ENCODE measurements at places on chromosomes 3 and 15.

- DNase-seq: no peak
Measured at GRCh38 chr3:194102436-194102835, 33.5 kb upstream of the HES1 start.

DNA sequence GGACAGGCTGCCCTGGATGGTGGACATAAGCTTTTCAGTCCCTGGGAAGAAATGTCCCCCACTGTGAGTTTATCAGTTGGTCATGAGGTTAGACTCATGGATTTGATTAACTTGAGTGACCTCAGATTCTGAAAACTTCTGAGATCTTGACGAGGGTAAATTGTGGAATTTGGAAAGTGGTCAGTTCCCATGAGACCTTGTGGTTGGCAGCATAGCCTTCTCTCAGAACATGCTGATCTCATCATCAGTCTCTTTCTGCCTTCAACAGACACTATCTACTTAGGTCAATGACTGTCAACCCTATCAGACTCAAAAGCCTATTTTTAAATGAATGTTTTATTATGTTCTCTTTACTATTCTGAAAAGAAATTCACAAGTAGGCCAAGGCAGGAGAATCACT lies 45.6 kb upstream of the NDUFB4 start:
- DNase-seq: no peak

GRCh38 chr3:154428286-154429206 lies 1.4 kb downstream of the GPR149 start:
- no peak for DNase-seq

DNA sequence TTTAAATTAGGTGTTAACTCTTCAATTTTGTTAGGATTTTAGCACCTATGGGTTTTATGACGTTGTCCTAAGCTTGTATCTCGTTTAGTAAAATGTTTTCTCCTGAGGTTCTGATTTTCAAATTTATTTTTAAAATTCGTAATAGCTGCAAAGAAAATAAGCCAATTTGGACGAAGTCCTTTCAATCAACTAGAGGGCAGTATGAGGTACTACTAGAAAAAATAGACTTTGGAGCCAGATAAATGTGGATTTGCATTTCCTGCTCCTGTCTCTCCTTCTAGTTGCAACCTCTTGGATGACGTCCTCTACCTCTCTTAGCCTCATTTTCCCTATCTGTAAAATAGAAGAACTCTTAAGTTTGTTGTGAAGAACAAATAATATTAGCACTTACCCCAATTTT lies 81.1 kb downstream of the SLTM start:
- no peak for DNase-seq
